ENCODE measurements at places on chromosomes 12 and 14.

GRCh38 chr12:130588696-130589539 is 127.2 kb downstream of the RIMBP2 start:
- no peak for DNase-seq

DNA sequence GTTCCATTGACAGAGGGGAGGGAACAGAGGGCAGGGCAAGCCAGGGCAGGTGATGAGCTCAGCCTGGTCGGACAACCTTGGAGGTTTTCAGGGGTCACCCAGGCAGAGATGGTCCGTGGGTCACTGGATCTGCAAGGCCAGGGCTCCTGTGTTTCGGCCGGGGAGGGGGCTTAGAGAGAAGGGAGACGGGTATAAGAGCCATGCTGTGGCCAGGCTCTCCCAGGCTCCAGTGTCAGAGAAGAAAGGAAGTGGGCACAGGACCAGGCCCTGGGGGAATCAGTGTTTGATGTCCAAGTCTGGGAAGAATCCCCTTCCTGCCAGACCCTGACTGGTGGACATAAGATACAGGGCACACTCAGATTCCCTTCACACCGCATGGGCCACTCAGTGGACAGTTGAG is 36.9 kb downstream of the DIO3 start:
- DNase-seq, result no peak

DNA sequence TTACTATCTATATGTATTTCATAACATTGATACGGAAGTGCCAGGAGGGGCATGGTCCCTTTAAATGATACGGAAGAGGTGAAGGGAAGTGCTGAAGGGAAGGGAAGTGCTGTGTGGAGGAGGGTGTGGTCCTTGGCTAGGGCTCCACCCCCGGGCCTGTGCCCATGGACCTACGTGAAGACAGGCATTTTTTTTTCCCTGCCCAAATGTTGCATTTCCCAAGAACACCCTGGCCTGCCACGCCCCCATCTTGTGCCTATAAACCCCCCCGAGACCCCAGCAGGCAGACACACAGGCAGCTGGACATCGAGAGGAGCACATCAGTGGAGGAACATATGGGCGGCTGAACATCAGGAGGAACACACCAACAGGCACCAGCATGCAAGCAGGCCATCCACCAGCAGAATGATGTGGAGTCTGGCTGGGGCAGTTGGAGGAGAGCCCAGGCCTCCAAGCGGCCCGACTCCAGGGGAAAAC is 134.1 kb downstream of the SLC41A2 start:
- no peak for DNase-seq

DNA sequence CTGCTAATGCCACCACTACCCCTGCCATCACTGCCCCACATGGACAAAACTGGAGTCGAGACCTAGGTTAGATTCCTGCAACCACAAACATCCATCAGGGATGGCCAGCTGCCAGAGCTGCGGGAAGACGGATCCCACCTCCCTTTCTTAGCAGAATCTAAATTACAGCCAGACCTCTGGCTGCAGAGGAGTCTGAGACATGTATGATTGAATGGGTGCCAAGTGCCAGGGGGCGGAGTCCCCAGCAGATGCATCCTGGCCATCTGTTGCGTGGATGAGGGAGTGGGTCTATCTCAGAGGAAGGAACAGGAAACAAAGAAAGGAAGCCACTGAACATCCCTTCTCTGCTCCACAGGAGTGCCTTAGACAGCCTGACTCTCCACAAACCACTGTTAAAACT is 7.1 kb upstream of the OAS2 start:
- peak; percentile 6 for DNase-seq

- DNase-seq, result peak; percentile 100
These were observed at the start of gene TBX3 for GRCh38 chr12:114684098-114684869. Gene TBX3, minus strand, starts transcription at chr12:114684175. Its CDS starts 975 bp downstream, at chr12:114683200.

- no peak for DNase-seq
These were observed 126.3 kb downstream of the KTN1 start for GRCh38 chr14:55706365-55706684.

DNA sequence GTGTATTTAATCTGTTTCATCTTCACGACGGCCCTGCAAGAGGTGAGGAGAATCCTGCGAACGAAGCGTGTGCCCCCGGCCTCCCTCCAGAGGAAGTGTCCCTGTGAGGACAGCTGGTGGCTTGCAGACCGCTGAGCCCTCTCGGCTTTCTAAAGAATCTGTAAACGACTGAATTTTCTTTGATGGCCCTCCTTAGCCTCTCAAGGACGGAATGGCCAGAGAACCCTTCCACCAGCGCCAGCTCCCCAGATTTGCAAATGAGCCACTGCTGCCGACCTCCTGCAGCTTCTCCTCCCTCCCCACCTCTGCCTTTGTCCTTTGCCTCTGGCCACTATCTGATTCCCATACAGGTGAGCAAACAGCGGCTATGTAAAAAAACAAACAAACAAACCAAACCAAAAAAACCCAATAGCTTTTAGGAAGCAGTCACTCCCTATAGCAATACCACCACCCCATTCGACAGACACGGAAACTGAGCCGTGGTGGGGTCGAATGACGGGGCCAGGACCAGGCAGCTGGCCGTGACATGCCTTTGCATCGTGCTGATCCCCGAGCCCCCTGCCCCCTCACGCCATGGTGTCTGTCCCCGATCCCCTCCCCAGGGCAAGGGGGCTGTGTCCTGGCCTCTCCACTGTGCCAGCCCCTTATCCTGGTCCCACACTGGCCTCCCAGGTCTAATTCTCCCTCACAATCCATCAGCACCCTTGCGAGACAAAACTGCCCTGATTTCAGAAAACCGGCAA is 23.6 kb downstream of the RFLNA start:
- DNase-seq, result no peak

GRCh38 chr14:29865299-29865698 is 62.3 kb downstream of the PRKD1 start:
- DNase-seq, result peak; percentile 11

DNA sequence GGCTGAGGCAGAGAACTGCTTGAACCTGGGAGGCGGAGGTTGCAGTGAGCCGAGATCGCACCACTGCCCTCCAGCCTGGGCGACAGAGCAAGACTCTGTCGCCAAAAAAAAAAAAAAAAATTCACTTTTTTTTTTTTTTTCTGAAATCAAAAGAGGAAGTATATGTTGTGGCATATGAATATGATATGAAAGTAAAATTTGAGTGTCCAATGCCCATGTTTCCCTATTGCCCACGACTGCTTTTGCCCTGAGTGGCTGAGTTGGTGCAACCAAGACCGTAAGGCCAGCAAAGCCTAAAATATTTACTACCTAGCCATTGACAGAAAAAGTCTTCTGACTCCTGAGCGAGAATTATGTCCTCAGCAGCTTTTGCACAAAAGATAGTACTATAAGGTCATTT is 101.7 kb upstream of the PARP11 start:
- no peak for DNase-seq

GRCh38 chr14:100129161-100129589 is 30.3 kb downstream of the DEGS2 start:
- peak; percentile 53 for DNase-seq

GRCh38 chr14:67514650-67515385 is 18.3 kb upstream of the PLEKHH1 start:
- DNase-seq, result peak; percentile 38

- DNase-seq, result peak; percentile 5
These were observed 866.0 kb upstream of the TMEM132C start for GRCh38 chr12:127401005-127401404.

- DNase-seq, result peak; percentile 37
These were observed 1.1 kb downstream of the INHBE start for GRCh38 chr12:57456145-57456700.

GRCh38 chr14:97218274-97218673 is 421.1 kb downstream of the VRK1 start:
- no peak for DNase-seq

- DNase-seq, result no peak
These were observed 770.5 kb downstream of the MED13L start for GRCh38 chr12:115506822-115507559.

GRCh38 chr12:131487388-131488124 is 223.3 kb upstream of the SFSWAP start:
- no peak for DNase-seq

- no peak for DNase-seq
These were observed 140.0 kb downstream of the DAD1 start for GRCh38 chr14:22448905-22449599.

GRCh38 chr12:79307340-79307739 is 383.4 kb downstream of the PAWR start:
- no peak for DNase-seq

- DNase-seq, result peak; percentile 37
These were observed 69.0 kb downstream of the SSPN start for GRCh38 chr12:26264215-26264838.

- peak; percentile 79 for DNase-seq
These were observed 4.6 kb upstream of the LRP1-AS start for GRCh38 chr12:57151741-57152630.

DNA sequence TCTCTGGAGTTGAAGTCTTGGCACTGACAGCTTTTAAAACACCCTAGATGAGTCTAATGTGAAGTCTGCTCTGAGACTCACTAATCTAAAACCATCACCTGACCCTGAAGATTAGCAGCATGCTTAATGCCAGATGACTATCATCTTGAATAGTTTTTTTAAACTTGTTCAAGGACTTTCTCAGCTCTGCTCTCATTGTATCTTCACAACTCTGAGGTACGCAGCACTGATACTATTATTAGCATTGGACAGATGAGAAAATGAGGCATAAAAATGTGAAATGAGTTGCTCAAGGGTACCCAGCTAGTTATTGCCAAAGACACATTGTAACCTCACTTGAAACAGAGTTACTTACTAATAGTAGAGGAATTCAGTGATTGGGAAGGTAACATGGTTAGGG is 4.8 kb downstream of the SLC38A1 start:
- DNase-seq, result peak; percentile 62

- peak; percentile 70 for DNase-seq
These were observed 155.4 kb downstream of the DIO2 start for GRCh38 chr14:80055667-80056496.

- DNase-seq, result peak; percentile 99
These were observed 129.8 kb upstream of the KRR1 start for GRCh38 chr12:75641031-75641780.

DNA sequence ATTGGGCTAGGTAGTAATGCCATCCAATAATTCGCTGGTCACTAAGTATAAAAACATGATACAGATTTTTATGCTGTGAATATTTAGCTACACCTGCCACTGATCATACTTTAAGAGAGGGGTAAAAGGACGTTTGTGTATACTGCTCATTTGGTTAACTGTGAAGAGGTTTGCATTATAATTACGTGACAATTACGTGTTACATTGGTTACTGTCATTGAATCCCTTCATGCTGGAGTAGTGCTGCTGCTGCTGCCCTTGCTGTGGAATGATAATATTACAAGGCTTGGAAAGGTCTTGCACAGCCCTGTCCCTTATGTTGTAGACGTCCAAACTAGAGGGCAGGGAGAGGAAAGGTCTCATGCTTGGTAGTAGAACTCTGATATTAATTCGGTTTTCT is 312.2 kb upstream of the ATP2B1 start:
- DNase-seq, result no peak

GRCh38 chr12:18643681-18644080 is 94.1 kb downstream of the PLCZ1 start:
- peak; percentile 89 for DNase-seq

DNA sequence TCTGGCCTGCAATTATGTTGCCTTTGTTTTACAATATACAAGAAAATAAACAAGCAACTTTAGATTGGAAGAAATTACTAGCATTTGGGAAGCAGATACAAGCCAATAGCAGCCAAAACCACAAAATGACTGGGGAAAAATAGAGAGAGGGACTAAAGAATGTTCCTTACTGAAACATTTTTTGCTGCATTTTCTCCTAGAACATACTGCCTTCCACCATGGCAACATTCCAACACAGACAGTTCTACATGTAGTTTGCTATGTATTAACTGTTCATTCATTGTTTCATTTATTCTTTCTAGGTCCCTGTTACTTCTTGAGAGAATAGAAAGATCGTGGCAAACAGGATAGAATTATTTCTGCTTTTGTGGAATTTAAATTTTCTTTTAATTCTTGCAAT is 530.2 kb downstream of the RPS29 start:
- DNase-seq, result no peak

DNA sequence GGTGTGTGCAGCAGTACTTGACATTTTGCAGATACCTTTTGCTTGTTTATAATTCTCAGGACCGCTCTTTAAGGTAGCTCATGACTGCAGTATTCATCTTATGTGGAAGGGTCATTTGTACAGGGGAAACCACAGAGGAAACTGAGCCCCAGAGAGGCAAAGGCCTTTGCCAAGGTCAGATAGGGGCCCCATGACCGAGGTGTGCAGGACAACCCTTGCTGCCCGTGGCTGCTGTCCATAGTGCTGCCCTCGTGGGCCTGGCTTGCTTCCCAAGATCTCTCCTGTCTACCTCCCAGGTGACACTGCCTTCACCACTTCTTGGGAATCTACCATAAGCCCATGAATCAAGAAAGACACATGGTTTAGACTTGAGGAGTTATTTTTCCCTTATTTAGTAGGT is 198.7 kb upstream of the BCL2L14 start:
- DNase-seq, result no peak

- no peak for DNase-seq
These were observed 28.2 kb downstream of the DAD1 start for GRCh38 chr14:22560662-22561365.

DNA sequence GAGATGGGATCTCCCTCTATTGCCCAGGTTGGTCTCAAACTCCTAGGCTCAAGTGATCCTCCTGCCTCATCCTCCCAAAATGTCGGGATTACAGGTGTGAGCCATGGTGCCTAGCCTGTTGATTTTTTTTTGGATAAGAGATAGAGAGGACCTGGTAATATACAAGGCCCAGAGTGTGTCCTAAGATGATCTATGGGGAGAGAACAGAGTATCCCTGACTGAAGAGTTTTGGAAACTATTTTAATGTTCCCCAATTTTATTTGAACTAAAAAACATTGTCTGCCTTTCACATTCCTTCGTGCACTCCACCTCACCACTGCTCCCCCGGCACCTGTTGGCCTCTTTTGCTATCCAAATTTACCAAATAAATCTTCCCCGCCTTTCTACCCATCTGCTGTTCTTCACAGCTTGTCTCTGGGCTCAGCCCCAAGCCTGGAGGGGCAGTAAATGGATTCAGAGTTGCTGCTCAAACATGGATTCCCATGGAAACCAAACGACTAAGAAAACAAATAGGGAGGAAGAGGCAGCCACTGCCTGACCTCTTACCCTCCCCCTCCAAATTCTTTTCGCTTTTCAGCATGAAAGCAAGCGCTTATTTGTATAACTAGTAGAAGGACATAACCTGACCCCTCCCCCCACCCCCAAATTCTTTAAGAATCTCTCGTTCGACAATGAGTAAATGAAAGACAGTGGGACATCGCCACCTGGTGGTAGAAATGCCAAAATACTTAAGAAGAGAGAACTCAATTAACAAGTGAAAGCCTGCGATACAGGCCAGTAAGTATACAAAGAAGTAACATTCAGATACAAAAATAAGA is 22.6 kb downstream of the OR10G3 start:
- peak; percentile 74 for DNase-seq

- peak; percentile 66 for DNase-seq
These were observed 17.2 kb downstream of the REM2 start for GRCh38 chr14:22900081-22900799.
